CD4-positive, alpha-beta T cell treated with Interleukin-6 at 100 ng/mL for 8 hours (primary cell): ENCODE measurements at places on chromosomes 11 and 22.
A peak's percentile ranks its signal among the peaks of the same experiment; 100 is the strongest.

- DNase-seq: no peak
These were observed 32.1 kb downstream of the RPL27A start for GRCh38 chr11:8714622-8715225.

GRCh38 chr11:38274031-38274430 lies 1676.0 kb upstream of the RAG2 start:
- DNase-seq: no peak

DNA sequence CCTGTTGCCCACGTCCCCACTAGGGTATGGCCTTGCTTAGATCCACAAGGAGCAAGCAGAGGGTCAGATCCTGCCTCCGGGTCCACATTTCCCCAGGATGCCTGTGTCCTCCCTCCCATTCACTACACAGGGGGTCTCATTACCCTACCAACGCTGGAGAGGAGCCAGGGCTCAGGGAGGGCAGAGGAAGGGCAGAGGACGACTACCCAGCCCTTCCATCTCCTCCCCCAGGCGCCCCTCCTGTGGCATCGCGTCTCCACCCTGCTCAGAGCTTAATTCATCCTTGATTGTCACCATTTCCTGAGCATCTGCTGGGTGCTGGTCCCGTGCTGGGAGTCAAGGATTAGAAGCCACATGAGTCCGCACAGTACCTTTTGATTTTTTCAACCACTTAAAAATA lies 5.0 kb downstream of the NFAM1 start:
- no peak for DNase-seq

- DNase-seq: no peak
These were observed 7.1 kb upstream of the SCGB2A1 start for GRCh38 chr11:62201376-62201775.

- no peak for DNase-seq
These were observed 169.1 kb upstream of the B3GAT1 start for GRCh38 chr11:134581121-134581626.

DNA sequence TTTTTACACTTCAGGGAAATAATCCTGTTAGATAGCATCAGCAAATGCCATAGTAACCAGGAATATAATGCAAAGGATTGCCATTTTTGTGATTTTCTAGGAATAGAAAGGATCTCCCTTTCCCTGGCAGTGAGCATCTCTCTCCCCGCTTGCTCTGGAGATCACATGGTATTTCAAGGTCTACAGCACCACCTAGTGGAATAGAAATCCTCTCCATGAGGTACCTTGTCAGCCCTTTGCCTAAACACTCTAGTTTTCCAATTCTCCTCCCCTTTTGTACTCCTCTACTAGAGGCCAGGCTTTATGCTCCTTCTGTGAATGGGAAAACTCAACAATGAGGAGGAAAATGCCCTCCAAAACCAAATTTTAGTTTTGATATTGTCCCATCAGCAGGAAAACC lies 78.4 kb downstream of the XRRA1 start:
- DNase-seq: no peak

DNA sequence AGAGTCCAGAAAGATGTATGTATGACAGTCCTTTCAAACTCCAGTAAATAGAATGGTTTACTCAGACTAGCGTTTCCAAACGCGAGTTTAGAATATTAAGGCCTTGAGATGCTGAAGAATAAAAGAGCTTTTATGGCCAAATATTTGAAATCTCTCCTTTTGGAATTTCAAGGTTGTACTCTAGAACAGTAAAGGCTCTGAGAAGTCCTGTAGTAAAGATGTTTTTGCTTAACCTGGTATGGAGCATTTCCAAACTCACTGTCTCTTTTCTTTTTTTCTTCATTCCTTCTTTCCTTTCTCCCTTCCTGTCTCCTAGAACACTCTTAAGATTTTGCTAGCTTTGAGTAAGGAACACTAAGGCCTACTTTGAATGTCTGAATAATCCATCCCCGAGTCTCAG lies 91.4 kb upstream of the RAG2 start:
- no peak for DNase-seq

DNA sequence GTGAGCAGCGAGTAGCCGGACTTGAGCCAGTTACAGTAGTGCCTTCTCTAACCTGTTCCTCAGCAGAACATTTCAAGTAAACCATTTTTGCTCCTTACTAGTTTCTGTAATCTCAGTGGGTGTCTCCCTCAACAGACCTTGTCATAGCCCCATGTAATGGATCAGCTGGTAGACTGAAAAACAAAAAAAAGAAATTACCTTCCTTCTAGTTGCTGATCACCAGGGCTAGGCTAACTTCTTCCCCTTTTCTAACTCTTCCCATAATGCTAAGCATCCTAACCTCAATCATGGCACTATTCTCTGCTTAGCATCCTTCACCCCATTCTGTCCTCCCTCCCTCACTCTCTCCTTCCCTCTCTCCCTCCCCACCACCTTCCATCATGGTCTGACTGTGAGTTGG lies 35.8 kb upstream of the CBX6 start:
- no peak for DNase-seq

DNA sequence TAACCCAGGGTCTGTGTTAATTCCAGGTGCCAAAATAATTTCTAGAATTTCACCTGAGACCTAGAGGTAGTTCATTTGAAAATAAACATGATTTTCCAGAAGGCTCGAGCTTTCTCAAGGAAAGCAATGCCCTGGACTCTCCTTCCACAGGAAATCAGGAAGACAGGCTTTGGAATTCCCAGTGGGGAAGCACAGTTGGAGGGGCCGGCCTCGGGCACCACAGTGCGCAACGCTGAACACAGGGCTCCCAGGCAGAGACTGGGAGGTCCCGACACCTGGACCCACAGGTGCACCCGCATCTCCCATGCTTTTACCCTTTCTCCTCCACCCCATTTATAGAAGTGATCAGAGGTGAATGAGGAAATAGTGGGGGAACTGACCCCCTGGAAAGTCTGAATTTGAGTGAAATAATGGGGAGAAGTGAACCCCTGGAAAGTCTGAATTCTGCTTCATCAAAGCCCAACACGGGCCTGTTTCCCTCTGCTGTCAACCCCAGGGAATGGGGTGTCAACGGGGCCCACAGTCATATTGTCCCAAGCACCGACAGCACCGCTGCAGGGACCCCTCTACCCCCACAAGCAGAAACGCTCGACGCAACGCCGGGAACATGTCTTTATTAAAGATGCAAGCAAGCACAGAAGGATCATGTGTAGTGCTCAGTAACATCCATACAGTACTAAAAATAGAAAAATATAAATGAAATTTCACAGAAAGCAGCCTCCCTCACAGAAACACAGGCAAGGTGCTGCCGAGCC lies 12.0 kb upstream of the EFCAB6 start:
- DNase-seq: no peak

GRCh38 chr22:50691521-50691920 lies 18.9 kb downstream of the SHANK3 start:
- no peak for DNase-seq

GRCh38 chr11:113324250-113324649 lies 9.9 kb downstream of the TTC12 start:
- no peak for DNase-seq

- no peak for DNase-seq
These were observed 5.7 kb upstream of the TTLL8 start for GRCh38 chr22:50063589-50064393.

DNA sequence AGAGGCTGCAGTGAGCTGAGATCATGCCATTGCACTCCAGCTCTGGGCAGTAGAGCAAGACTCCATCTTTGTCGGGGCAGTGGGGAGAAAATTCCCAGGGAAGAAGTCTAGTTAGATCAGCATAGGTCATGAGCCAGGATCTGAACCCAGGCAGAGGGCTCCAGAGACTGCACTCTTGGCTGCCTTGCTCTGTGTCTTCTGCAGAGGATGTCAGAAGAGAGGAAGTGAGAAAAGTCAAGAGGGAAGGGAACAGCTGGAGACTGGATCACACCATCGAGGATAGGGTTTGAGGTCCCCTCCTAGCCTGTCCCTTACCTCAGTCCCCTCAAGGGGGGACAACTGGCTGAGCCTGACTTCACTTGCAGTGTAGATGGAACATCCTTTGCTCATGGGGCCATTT lies 5.8 kb downstream of the MYOD1 start:
- DNase-seq: no peak

GRCh38 chr11:118353084-118353710 lies 6.2 kb upstream of the UBE4A start:
- peak; percentile 43 for DNase-seq

DNA sequence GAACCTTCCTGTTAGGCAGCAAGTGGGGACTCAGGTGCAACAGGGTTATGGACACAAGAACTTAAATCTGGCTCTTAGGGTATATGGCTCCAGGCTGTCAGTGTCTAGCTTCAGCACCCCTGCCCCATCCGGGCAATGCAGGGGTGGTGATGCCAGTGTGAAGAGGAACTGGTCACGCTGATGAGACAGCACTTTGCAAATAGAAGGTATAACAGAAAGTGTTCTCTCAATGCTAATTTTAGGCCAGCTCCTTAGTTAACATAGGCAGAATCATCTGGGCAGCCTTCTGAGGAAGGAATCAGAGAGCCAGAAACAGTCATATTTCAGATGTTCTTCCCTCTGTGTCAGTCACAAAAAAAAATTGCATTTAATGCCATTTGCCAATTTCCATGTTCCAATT lies 41.2 kb downstream of the SYT9 start:
- DNase-seq: no peak

DNA sequence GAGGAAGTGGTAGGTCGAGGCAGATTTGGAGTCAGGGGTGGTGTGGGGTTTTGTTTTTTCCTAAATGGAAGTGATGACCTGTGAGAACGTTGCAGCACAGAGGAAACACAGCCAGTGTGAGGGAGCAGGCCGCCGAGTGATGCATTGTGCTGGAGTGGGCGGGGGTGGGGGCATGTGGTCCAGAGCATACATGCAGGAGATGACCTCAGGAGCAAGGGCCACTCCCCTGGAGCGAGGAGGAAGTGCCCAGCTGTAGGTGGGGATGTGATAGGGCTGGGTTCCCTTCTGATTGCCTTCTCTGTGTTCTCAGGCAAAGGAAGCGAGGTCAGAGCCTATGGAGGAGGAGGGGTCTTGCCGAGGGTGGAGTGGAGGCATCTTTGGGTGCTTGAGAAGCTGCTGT lies 81.4 kb downstream of the PPP6R3 start:
- DNase-seq: no peak

GRCh38 chr11:64419818-64420485 lies 61.0 kb downstream of the RPS6KA4 start:
- no peak for DNase-seq

- no peak for DNase-seq
These were observed 1.1 kb downstream of the SEC14L2 start for GRCh38 chr22:30397656-30398635.

- no peak for DNase-seq
These were observed 642 bp upstream of the SEPTIN3 start for GRCh38 chr22:41968601-41969000.

GRCh38 chr22:27146866-27147633 lies 489.7 kb downstream of the MIAT start:
- DNase-seq: no peak

DNA sequence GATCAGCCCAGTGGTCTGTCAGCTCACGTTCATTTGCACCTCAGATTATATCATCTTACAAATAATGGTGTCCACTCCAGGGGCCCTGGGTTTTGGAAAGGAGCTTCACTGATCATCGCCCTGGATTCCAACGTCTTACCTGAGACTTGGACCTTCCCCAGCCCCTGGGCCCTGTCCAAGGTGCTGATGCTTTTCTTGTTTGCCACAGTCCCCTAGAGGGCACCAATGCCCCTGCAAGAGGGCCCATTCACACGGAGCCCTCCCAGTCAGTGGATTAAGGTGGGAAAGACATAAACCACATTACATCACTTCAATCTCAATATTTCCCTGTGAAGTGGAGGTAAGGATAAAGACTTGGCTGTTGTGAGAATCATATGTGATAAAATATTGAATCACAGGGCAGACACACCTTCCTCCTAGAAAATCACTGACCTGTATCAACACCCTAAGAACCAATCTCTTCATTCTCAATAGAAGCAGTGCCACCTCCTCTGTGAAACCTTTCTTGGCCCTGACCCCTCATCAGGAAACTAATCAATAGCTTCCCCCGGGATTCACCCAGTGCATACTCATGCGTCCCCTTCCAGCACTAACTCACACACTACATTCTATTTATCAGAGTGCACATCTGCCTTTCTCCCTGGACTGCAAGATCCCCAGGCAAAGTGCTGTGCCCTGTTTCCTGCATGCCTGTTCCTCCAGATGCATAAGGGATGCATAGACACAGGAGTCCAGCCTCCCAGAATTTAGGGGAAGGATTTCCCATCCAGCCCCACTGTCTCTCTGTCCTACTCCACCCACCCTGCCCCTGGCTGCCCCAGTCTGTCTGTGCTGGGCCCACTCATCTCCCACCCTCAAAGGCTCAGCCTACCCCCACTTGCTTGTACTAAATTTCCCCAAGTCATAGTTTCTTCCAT lies 167.0 kb downstream of the BUD13 start:
- DNase-seq: no peak
